ENCODE measurements at places on chromosomes 4 and X.

- no peak for DNase-seq
Observed at GRCh38 chr4:1082215-1083182, 30.9 kb downstream of the RNF212 start.

DNA sequence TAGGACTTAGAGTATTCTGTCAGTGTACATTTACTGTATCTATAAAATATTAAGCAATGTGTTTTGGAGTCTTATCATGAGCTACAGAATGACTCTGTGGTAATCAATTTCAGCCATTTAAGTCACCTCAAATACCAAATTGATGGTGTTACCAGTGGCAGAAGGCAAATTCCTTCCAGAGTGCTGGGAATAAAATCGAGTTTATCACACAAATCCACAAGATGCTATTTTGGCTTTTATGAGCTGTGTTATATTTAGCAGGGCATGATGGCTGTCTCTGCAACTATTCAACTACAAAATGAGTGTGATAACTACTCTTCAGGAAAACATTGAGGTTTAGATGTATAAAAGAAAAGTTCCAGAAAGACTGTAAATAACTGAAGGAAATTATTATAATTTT lies 78.2 kb downstream of the AREG start:
- no peak for DNase-seq

DNA sequence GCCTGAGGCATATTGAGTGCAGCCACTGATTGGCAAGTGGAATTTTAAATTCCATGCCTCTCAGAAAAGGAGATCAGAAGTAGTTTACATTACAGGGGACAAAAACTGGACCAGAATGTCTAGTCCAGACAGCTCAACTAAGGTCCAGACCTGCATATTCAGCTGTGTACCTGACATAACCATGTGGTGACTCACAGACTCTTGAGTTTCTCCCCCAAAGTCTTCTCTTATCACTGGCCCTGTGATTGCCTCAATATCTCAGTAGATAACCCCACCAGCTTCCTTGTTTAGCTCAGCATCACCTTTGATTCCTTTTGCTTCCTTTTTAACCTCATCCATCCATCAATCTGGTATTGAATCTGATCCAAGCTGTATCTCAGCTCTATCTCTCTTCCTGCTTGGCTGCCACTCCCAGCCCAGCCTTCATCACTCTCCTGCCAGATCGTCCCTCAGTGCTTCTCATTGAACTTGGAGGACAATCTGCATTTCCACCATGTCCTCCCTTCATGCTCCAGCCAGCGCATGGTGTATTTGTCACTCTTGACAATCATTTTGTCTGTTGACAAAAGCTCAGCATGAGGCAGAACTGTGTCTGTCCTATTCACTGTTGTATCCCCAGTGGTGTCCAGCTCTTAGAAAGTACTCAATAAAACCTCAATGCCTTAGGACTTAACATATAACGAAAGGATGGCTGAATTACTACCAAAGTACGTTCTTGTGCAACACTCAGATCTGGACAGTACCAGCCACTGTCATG lies 27.8 kb upstream of the SLC2A9 start:
- DNase-seq = no peak

DNA sequence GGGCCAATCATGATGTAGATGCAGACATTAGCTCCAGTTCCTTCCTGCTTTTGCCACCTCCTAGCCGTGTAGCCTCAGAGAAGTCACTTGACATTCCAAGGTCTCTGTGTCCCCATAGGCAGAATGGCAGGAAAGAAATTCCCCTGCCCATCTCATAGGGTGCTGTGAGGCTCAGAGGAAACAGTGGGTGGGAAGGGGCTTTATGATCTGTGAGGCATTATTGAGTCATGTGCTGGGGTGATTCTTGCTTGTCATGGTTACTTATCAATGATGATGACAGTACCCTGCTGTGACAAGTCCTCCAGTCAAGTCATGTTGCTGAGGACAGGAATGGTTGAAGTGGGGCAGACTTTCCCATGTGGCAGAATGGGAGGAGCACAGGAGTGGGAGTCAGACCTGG lies 63.7 kb downstream of the MSX1 start:
- no peak for DNase-seq

DNA sequence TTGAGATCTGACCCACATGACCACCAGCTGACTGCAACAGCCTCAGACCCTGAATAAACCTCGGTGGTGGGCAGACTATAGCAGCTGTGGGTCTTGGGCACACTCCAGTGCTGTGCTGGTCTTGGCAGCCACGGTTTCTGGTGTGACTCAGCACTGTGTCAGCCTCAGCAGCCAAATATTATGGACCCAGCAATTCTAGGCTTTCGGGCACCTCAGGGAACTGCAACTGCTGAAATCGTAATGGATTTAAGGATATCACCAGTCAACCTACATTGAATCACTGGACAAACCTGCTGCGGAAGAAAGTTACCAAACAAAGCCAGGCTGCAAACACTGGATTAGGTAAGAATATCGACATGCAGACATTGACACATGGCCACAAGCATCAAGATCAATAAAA lies 10.5 kb upstream of the UBE2NL start:
- DNase-seq = no peak

- DNase-seq = no peak
Observed at GRCh38 chrX:3963980-3964379, 250.5 kb upstream of the PRKX start.

GRCh38 chr4:134343656-134344055 lies 142.1 kb upstream of the PABPC4L start:
- no peak for DNase-seq

GRCh38 chrX:34350561-34351335 lies 218.6 kb upstream of the FAM47A start:
- DNase-seq = no peak

Measured in stimulated activated CD8-positive, alpha-beta memory T cell treated with anti-CD3 and anti-CD28 coated beads, Interleukin-7, amount 100 ng/mL, for 4 hours (primary cell).